ENCODE measurements at places on chromosomes 11 and 22.
A peak's percentile ranks its signal among the peaks of the same experiment; 100 is the strongest.

DNA sequence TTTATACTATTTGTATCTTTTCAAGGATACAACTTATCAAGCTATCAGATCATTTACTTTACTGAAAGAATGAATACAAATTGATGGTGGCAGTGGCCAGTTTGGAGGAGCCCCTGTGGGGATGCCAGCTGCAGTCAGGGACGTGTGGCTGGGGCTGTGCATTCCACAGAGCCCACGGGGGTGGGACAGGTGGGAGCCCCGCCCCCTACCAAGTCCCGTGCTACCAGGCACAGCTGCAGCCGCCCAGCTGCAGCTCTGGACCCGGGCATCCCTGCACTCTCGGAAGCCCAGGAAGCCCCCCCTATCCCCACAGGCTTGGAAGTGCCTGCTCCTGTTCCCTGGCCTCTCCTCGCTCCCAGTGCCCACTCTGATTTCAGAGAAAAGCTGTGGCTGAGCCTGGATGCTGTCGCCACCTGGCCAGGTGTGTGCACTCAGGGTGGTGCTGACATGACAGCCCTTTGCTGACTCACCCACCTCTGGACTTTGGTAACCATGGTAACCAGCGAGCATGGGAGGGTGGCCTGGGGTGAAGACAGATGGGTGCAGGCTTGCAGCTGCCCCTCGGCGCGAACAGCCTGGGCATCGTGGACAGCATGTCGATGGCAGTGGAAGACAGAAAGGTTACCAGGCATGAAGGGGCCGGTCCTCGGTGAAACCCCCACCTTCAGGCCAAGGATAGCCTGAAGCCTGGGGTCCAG, 138.1 kb downstream of the SBF2 start:
- DNase-seq: no peak

DNA sequence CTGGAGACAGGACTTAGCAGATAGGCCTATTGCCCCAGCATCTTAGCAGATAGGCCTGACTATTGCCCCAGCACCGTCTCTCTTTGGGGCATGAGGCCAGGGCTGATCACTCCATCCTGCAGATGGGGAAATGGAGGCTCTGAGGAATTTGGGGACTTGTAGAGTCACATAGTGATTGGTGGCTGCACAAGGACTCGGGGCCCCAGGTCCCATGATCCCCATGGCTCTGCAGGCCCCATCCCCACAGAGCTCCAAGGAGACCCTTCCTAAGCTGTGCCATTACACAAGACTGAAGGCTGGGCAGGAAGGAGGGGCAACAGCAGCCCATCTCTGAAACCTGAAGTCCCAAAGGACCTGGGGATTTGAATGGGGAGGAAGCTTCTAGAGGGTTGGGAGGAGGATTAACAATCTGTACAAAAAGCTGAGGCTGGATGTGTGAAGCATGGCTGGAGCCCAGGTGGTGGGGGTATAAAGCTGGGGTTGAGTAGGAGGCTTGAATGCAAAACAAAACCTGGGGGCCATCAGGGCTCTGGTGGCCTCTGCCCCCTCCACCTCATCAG, 1.6 kb downstream of the ARAP1 start:
- DNase-seq: no peak

DNA sequence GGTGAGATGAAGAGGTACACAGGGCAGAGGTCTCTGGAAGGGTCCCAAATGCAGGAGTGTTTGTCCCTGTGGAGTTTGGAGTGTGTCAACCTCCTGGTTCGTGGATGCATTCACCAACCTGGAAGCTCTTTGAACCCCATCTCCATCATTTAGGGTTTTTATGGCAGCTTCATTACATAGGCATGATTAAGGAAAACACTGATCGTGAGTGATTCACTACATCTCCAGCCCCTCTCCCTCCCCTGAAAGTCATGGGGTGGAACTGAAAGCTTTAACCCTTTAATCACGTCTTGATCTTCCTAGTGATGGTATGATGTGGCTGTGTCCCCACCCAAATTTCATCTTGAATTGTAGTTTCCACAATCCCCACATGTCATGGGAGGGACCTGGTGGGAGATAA, 19.8 kb upstream of the INCENP start:
- no peak for DNase-seq

DNA sequence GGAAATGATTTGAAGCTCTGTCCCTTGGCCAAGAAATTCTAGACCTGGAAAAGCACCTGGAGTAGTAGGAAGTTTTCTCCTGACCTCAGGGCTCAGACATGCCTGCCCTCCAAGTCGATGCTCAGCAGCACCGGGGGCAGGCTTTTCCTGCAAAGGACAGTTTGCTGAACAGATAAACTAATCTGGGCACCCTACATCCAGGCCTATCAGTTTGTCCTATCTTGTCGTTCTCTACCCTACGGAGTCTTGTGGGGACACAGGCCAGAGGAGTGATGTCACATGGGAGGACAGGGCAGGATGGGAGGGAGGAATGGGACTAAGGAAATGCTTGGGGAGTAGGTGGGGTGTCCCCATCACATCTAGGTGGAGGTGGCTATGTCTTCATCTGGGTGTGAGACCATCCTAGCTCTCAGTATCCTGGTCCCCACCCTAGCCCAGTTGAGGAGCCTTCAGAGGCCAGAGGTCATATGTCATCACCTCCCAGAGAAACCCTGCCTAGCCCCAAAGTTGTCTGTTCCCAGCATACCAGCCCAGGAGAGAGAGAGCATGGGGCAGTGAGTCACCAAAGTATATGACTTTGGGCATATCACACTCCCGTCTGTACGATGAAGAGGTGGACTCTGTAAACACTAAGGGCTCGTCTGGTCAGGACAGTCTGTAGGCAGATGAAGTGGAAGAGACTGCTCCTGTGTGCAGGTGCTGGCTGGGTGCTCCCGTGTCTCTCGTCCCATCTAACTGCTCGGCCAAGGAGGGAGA, 18.1 kb upstream of the FCHSD2 start:
- DNase-seq: no peak

GRCh38 chr11:125253795-125254525, 89.4 kb downstream of the PKNOX2 start:
- DNase-seq: no peak

- DNase-seq: no peak
Observed at GRCh38 chr11:10605941-10606381, 37.5 kb upstream of the LYVE1 start.

- DNase-seq: no peak
Observed at GRCh38 chr11:72617080-72617762, 57.0 kb downstream of the PDE2A start.

DNA sequence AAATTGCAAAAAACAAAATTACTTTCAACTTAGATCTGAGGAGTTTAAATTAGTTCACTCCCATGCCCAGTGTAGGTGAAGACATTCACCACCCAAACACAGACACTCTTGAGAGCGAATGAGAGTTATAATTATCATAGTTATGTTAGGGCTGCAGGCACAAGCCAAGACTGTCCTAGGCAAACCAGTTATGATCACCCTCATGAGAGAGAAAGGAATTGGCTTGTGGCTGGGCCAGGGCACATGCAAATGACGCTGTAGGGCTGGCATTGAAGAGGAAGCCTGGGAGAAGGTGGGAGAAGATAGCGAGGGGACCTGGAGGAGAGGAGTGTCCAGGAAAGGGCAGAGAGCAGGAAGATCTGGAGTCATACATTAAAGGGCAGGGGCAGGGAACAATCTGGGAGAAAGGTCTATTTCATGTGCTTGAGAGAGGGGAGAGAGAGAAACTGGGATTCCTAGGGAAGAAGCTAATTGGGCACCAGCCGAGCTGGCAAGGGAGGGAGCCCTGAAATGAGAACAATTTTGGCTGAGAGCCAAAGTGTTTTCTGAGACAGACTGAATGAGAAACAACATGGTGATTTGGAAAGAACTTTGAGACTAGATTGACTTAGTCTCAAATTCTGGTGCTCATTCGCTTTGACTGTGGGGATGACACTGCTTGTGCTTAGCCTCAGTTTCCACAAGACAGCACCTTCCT, 279.9 kb downstream of the KIRREL3 start:
- no peak for DNase-seq

DNA sequence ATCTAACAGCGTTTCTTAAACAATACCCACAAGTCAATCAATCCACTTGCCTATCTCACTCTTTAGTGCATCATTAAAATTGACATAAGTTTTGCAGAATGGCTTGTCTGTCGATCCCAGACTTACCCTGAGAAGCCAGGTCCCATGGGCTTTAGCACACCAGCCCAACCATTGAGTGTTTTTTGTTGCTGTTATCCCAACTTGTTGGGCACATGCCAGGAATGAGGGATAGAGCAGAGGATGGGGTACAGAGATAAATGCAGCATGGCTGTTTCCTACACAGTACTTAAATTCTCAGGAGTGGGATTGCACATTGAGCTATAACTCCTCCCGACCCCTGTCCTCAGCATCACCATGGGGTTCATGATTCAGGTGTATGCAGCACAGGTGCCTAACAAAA, 64.2 kb upstream of the RASSF10 start:
- no peak for DNase-seq

DNA sequence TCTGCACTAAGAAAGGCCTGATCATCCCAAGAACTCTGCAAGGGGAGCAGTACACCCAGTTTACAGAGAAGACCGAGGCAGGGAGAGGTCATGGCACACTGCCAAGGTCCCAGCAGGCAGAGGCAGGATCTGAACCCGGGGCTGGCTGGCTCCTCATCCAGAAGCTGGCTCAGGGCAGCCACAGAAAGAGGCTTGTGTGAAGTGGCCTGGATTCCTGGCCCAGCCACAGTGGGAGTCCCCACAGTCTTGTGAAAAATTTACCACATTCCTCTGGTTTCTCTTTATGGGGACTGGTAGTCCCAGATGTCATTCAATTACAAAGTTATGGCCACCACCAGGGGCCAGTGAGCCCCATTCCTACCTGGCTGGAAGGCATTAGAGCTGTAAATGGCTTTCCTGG, 440.5 kb downstream of the MIAT start:
- DNase-seq: no peak

- DNase-seq: no peak
Observed at GRCh38 chr11:46363455-46364005, 16.3 kb downstream of the DGKZ start.

GRCh38 chr11:3037040-3037944, 19.9 kb downstream of the CARS1 start:
- DNase-seq: peak; percentile 48

DNA sequence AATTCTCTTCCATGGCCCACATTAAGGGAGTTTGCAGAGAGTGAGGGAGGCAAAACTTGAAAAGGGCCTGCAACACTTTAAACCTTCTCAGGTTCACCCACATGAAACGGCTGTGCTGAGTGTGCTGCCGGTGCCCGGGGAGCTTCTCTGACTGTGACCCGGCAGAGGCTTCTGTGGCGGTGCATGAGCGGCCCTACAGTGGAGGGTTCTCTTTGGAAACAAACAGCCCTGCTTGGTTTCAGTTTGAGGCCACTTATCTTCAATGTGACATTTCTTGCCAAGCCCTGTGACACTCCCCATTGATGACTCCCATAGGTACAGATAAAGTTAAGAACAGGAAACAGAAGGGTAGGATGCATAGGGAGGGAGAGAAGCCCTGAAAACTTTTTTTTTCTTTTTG, 31.8 kb downstream of the FAM118A start:
- peak; percentile 59 for DNase-seq

GRCh38 chr11:6648501-6648900, 7.1 kb downstream of the DCHS1 start:
- DNase-seq: no peak

DNA sequence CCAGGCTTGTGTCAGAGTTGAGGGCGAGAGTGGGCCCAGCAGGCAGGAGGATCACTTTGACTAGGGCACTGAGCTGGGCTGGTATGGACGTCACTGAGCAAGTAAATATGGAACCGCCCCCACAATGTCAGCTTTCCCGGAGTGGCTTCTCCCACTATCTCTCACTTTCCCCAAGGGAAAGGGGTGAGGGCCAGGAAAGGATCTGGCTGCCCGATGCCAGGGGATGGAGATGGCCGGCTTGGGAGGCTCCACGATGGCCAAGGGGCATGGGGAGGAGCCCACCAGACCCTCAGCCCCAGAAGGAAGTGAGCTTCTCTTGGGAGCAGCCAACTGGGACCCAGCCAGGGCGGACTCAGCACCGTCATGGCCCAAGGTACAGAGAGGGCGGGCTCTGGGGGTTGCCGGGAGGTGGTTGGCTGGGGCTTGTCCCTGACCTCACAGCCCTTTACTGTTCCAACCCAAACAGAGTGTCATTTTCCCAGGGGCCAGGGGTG, 8.7 kb downstream of the PRDM11 start:
- no peak for DNase-seq

GRCh38 chr22:36816636-36817524, at the start of gene PVALB:
Gene PVALB, minus strand, starts transcription at chr22:36817035. Its CDS starts 30 bp downstream, at chr22:36817005.
- DNase-seq: no peak

DNA sequence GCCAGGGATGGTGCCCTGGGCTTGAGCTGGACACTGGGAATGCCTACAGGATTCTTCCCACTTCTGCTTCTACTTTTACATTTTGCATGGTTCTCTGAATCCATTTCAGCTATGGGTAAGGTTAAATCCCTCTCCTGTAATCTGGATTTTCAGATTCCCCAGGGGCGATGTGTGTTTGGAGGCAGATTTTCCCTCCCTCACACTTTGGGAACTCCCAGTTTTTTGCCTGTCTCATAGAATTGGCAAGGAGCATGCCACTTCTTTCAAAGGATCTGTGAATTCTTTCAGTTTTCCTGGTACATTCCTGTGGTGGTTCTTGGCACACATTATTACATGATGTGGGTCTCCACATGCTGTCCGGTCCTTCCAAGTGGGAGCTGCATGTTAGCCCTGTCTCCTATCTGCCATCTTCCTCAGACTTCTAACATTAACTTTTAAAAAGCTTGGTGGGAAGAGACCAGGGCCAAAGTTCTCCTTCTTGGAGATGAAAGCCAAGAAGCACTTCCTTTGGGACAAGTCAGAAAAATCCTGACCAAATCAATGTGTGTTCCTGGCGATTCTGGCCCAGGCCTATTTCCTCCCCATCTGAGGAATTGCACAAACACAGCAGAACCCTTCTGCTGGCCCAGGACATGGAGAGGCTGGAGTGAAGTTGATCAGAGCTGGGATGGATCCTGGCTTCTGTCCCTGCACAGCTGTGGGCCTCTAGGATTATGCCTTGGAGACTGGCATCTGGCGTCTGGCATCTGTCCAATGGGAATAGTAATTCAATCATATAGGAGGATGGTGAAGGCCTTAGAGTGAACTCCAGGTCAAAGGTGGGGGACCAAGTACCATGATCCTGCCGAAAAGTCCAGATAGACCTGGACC, 5.4 kb upstream of the APOL2 start:
- DNase-seq: no peak

- DNase-seq: no peak
Observed at GRCh38 chr11:35088676-35089075, 50.3 kb upstream of the CD44 start.

Measured in stimulated activated CD4-positive, alpha-beta T cell treated with anti-CD3 and anti-CD28 coated beads, Interleukin-4, amount 100 ng/mL, for 24 hours (primary cell).